ENCODE measurements at places on chromosomes 7 and 10.

- DNase-seq: no peak
These were observed 12.0 kb upstream of the UBE2D1 start for GRCh38 chr10:58322835-58323209.

DNA sequence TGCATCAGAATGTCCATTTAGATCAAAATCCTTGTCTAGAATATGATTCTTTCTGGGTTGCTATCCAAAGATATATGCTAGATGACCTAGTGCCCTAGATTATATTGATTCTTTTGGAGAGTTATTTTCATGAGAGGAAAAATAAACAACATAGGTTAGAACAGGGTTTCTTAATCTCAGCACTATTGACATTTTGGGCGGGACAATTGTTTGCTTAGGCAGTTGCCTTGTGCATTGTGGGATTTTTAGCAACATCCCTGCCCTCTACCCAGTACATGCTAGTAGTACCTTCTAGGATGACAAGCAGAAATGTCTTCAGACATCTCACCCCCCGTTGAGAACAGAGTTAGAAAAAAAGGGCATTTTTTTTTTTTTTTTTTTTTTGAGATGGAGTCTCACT lies 25.1 kb upstream of the LAMB1 start:
- no peak for DNase-seq

GRCh38 chr7:6423942-6424701 lies 23.6 kb downstream of the DAGLB start:
- DNase-seq: no peak

DNA sequence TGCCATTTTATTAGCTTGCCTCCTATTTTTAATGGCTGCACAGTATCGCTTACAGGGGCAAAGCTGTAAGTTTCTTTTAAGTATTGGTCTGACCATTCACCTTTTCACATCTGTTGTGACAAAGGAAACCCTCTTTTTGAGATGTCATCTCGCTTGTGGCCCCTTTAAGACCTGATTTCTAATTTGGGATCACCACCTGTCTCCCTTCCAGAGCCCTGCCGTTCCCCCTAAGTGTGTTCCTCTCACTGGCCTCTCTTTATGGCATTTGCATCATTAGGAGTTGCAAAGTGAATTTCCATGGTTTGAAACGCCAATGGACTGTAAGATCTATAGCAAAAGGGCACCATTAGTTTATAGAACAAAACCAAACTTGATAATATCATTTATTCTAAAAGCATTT lies 1.4 kb downstream of the EPDR1 start:
- DNase-seq: peak; percentile 80

- DNase-seq: no peak
These were observed 2.9 kb upstream of the NRAP start for GRCh38 chr10:113666682-113667252.
